ENCODE measurements at places on chromosomes 13 and 19. TPM values are rescaled to one million over a fixed set of nuclear protein-coding genes. Genes with fewer than 3 reads are reported as not detected.

Gene CYP2A6
- not detected for polyA plus RNA-seq

Gene FGF22
- polyA plus RNA-seq = 0.07 TPM

Gene TMIGD2
- not detected for polyA plus RNA-seq

Gene DPF1
- 2.0 TPM for polyA plus RNA-seq

Gene LPAR6
- 12.0 TPM for polyA plus RNA-seq

Gene PBX4
- not detected for polyA plus RNA-seq

Gene ADM5
- 3.3 TPM for polyA plus RNA-seq

Gene PTPRH
- 0.10 TPM for polyA plus RNA-seq

Gene MBOAT7
- 256 TPM for polyA plus RNA-seq

Gene EXOSC5
- 20.9 TPM for polyA plus RNA-seq

Gene MISP
- polyA plus RNA-seq = not detected

Gene ADGRE3
- polyA plus RNA-seq = not detected

DNA sequence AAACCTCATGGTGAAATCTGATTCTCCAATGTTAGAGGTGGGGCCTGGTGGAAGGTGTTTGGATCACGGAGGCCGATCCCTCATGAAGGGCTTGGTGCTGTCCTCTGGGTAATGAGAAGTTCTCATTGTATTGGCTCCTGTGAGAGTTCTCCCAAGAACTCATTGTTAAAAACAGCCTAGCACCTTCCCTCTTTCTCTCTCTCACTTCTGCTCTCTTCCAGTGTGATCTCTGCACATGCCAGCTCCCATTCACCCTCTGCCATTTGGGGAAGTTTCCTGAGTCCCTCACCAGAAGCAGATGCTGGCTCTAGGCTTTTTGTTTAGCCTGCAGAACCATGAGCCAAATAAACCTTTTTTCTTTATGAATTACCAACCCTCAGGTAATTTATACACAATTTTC is 3.1 kb upstream of the SUCLA2 start:
- no peak for DNase-seq

GRCh38 chr13:28744091-28744536 is 25.3 kb upstream of the SLC46A3 start:
- DNase-seq = peak; percentile 96

- no peak for DNase-seq
Observed at GRCh38 chr13:31094331-31095015, 67.2 kb downstream of the HSPH1 start.

DNA sequence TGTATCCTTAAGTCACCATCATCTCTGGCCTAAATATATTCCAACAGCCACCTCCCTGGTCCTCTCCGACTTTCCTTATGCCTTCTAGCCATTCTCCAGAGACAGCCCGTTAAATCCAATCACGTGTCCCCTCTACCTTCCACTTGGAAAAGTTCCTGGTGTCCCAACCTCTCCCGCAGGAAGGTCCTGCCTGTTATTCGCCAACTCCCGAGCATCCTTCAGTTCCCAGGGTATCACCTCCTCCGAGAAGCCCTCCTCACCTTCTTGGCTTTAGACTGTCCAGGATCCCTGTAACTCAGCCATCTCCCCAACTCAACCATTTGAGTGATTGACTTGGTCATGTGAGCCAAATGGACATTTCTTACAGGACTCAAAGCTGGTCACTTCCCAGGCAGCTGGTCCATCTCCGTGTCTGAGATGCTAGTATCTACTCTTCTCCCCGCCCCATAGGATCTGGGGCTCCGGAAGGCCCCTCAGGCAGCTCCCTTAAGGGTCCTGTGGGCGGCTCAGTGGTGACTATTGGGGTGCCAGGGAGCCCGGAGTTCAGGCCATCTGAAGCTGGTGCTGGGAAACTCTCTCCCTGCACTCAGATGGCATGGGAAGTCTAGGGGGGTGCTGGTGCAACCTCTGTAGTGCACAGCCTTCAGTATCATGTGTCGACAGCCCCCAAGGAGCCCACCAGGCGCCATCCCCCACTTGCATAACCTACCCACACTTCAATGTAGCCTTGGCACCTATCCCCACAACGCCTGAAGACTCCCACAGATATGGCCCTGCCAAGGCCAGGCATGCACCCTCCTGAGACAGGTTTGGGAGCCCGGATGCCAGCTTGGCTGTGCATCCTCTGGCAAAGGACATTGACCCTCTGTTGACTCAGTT is 27.9 kb upstream of the NANOS3 start:
- no peak for DNase-seq

DNA sequence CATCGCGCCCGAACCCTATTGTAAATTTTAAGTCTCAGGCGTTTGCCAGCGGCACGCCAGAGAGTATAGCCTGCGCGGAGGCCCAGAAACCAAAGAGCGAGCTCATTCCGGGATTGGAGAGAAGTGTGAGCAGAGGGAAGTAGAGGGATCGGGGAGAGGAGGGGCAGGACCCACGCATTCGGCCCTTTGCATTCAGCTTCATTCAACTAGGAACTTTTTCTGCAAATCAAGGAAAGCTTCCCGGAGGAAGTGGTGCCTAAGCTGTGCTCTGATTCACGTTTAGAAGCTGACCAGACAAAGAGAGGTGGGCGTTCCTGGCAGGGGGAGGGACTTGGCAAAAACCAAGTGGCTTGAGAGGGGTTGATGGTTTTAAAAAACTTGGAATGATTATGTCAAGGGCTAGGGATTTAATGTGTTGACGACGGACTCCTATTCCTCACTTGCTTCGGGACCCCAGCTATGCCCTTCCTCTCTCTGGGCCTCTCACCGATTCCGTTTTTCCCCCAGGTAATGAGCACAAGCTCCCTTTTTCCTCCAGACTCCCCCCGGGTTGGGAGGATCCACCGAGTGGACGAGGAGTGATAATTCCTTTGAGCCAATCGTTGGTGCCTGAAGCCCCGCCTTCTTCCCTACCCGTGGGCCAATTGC is 811 bp upstream of the PRMT1 start:
- no peak for DNase-seq

DNA sequence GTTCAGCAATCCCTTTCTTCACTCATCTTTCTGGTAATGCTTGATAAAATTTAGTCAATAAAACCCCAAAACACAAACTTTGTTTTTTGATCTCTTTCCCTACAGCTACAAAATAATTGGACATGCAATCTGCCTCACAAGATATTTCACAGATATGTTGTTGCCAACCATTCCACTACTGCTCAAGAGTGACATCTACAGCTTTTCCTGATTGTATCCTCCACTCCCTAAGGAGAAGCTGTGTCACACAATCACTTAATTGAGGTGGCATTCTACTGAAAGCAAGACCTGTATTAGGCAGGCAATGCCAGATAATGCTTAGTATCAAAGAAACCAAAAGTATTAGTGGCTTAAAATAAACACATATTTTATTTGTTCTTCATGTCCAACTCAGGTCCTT is 1646.2 kb upstream of the SPRY2 start:
- no peak for DNase-seq

- DNase-seq = no peak
Observed at GRCh38 chr13:89950225-89950624, 1397.3 kb upstream of the MIR17HG start.

- DNase-seq = no peak
Observed at GRCh38 chr19:33231511-33231910, 5.9 kb upstream of the SLC7A10 start.

DNA sequence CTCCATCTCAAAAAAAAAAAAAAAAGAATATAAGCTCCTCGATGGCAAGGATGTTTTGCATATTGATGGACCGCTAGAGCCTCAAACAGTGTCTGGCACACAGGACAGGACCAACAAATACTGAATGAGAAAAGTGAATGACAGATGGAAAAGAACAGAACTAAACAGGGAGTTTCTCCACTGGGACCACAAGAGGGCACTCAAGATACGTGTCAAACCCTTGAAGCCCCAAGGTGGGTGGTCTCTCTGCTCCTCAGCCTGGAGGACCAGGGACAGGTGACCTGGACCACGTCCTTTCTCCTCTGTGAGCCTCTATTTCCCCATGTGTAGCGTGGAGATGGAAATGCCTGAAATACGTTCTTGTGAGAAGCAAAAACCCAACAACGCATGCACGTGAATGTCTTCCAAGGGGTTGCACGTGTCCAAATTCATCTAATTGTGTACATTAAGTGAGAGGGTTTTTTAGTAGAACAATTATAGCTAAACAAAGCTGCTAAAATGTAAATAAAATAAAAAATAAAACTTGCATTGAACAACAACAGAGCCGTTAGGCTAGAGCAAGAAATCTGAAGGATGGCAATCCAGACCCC is 5.7 kb upstream of the CDC42EP5 start:
- DNase-seq = peak; percentile 54

GRCh38 chr19:36973021-36973843 is 57.1 kb downstream of the ZNF568 start:
- peak; percentile 62 for DNase-seq

- DNase-seq = no peak
Observed at GRCh38 chr13:40169476-40169875, 497.0 kb downstream of the FOXO1 start.

- no peak for DNase-seq
Observed at GRCh38 chr13:42355092-42355485, 83.1 kb downstream of the AKAP11 start.

DNA sequence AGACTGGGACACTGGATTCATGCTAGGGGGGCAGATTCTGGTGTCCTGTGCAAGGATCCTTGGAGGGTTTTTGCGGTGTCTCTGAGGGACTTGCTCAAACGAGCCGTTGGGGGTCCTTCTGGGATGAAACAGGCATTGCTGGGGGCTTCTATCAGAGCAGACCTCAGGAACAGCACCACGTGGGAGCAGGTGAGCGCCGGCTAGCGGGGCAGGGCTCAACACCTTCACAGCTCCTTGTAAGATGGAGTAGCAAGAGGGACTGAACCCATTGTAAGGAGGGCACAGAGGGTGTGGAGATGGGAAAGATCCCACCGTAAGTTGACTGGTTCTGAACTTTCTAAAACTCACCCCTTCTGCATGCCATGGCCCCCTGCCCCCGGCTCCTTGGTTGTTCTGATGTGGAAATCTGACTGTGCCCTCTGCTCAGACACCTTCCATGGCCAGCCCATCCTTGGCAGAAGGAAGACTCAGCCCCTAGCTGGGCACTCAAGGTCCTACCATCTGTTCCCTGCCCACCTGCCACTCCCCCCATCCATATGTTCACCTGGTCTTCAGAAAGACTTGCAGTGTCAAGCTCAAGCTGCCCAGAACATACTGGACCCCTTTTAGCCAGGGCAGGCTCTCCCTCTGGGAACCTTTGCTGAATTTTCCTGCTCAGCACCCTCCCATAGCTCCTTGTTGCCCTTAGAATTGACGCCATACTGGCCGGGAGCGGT is 1.2 kb downstream of the SLC27A1 start:
- DNase-seq = no peak

DNA sequence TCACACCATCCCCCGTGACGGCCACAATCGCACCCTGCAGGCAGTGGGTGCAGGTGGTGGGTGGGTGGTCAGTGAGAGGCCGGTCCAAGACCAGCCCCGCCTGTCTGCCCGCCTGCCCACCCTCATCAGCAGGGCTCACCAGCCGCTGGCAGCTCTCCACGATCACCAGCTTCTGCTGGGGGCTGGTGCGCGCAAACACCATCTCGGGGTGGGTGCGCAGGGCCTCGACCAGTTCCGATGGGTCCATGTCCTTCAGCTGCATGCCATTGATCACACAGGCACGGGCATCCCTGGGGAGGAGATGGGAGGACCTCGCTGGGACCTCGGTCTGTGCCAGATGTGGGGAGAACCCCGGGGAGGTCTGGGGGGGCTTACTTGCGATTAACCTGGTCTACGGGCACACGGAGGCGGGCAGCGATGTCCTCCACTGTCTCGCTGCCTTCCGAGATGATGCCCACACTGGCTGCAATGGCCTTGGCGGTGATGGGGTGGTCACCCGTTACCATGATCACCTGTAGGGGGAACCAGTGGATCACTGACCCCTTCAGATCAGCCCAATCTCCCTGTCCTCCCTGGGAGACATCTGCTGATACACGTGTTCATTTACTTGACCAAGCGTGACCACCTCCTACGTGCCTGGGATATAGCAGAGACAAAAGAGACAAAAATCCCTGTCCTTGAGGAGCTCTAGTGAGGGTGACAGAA is 8.0 kb downstream of the ATP4A start:
- DNase-seq = no peak

DNA sequence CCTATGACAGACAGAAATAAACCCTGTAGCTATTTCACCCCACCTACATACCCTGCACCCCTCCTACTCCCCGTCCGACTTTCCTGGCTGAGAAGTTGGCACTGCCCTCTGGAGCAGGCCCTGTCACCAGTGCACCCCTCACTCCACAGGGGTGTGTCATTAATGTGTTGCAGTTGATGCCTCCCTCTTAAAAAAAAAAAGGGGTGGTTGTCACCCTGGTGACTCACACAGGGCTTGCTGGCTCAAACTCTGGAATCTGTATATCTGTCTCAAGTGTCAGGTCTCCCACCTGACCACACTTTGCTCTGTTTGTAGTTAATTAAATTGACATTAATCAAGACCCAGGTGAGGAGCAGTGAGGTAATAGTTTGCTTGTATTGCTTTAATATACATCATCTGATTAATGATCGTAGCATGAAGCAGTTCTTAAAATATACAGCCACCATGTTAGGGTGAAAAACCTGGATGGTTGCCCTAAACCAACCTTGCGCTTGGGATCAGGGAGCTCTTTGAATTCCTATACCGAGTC is 2.0 kb upstream of the GATAD2A start:
- DNase-seq = no peak

- no peak for DNase-seq
Observed at GRCh38 chr13:35472323-35472881, 4.1 kb downstream of the MAB21L1 start.

GRCh38 chr13:113672002-113672651 is 5.1 kb downstream of the GRK1 start:
- DNase-seq = no peak

DNA sequence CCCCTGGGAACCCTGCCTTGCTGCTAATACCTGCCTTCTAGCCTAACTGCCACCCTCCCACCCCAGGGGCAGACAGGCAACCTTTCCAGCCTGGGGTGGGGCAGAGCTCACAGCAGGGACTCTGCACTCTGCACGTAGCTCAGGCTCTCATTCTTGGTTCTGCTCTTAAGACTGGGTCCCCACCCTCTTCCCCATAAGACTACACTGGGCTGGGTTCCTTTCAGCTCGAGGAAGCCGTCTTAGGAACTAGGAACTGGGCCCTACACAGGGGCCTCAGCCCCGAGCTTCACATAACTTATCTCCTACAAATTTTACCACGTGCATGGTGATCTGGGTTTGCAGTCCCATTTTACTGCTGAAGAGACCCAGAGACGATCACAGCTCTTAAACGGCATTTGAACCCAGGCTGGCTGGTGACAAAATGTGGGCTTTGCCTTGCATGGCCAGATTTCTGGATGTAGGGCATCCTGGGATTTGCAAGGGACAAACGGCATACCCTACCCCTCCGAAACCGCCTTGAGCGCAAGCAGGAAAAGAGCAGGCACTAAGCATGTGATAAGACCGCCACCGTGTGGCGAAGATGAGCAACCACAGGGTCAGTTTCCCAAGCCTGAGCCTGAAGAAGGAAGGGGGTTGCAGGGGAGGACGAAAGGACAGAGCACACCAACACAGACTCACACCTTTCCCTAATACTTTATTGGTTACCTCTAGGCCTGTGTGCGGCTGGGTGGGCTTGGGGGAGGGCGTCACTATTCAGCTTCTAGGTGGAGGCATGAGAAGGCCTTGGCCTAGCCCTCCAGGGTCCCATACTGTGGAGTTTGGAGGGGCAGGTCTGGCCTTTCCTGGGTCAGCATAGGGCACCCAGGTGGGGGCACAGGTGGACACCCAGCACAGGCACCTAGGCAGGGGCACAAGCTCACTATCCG is 5.1 kb downstream of the JUNB start:
- peak; percentile 80 for DNase-seq

- DNase-seq = no peak
Observed at GRCh38 chr13:22014469-22014868, 343.6 kb downstream of the FGF9 start.

- DNase-seq = no peak
Observed at GRCh38 chr19:3620817-3621547, 5.6 kb downstream of the CACTIN start.

All from endothelial cell of umbilical vein (primary cell).